Liver (tissue), 10 donors: ENCODE measurements at places on chromosomes 13 and 19.

GRCh38 chr19:46670813-46671212, 9.8 kb upstream of the DACT3 start:
- no peak for DNase-seq

- no peak for DNase-seq
Measured at GRCh38 chr19:57190301-57190700, 999 bp upstream of the ZNF264 start.

DNA sequence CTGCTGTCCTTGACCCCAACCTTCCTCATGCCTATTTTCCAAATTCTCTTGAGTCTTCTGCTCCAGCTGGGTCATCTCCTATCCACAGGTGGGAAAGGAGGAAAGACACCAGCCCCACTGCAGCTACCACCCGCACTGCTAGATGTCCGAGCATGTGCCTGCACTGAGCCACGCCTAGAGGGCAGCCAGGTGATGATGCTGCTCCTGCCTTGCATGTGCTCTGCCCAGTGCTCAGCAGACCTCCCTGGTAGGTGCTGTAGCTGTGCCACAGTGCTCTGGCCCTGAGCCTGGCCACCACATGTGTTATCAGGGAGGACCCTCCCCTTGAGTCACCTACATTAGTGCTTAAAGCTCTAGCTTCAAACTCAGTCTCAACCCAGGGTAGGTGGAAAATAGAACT, 6.9 kb upstream of the CYSLTR2 start:
- no peak for DNase-seq

DNA sequence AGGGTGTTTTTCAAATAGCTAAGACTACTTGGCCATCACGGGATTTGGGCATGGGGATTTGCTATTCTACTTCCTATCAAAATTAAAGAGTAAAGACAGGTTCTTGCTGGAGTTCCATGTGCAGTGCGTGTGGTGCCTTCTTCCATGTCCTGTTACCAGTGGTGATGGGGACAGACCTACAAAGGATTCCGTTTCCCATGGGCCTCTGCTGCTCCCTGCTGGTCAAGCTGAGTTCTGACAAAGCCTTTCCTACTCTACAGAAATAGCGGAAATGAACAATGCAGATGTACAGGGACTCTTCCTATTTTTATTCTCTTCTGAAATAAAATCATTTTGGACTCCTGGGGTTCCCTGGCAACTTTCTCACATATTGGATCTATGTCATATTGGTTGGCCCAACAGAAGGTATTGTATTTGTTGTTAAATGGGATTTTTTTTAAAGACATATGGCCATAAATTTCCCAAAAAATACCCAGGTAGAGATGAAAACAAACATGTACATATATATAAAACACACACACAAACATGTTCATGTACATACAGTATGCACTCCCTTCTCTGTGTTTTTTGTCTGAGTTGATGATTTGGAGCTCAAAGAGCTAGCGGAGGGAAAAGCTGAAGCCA, 90.5 kb upstream of the SLC15A1 start:
- peak; percentile 76 for DNase-seq
